ENCODE measurements at places on chromosomes 11 and 22. TPM values are rescaled to one million over a fixed set of nuclear protein-coding genes. Genes with fewer than 3 reads are reported as not detected.

Gene TREH
- not detected for total RNA-seq

Gene EHBP1L1
- total RNA-seq: 223 TPM

Gene INS
- not detected for total RNA-seq

Gene LRFN4
- total RNA-seq: 15.0 TPM

Gene PNPLA5
- total RNA-seq: not detected

Gene AIFM3
- 2.6 TPM for total RNA-seq

Gene TRIM48
- total RNA-seq: not detected

Gene FLRT1
- total RNA-seq: 0.14 TPM

Gene SLC22A6
- total RNA-seq: not detected

Gene CCDC157
- total RNA-seq: 0.76 TPM

Measured in posterior vena cava (tissue), 2 donors.